ENCODE measurements at places on chromosomes 5 and 9. TPM values are rescaled to one million over a fixed set of nuclear protein-coding genes. Genes with fewer than 3 reads are reported as not detected.

ZBED3 gene
- 0.44 TPM for total RNA-seq

SGTB gene
- 20.7 TPM for total RNA-seq

POU5F2 gene
- total RNA-seq, result 1.4 TPM

ZNF300 gene
- total RNA-seq, result 9.0 TPM

HRCT1 gene
- 0.25 TPM for total RNA-seq

MEGF10 gene
- total RNA-seq, result 0.22 TPM

CANX gene
- 962 TPM for total RNA-seq

SPINK4 gene
- not detected for total RNA-seq

TDRD7 gene
- 10.4 TPM for total RNA-seq

PCDHGA5 gene
- total RNA-seq, result 0.87 TPM

DCTN3 gene
- total RNA-seq, result 136 TPM

RFX3 gene
- 3.9 TPM for total RNA-seq

FRRS1L gene
- 2.5 TPM for total RNA-seq

NRARP gene
- 0.12 TPM for total RNA-seq

PHF24 gene
- 0.11 TPM for total RNA-seq

NDUFA8 gene
- 44.6 TPM for total RNA-seq

PCDHGB7 gene
- total RNA-seq, result 7.4 TPM

FAM151B gene
- total RNA-seq, result 4.6 TPM

NSUN2 gene
- 55.5 TPM for total RNA-seq

PRRC2B gene
- total RNA-seq, result 42.4 TPM

SGCD gene
- total RNA-seq, result 3.7 TPM

CPEB4 gene
- 36.0 TPM for total RNA-seq

PCDHA9 gene
- 0.11 TPM for total RNA-seq

GRXCR2 gene
- total RNA-seq, result not detected

TAF11L14 gene
- total RNA-seq, result not detected

BARX1 gene
- not detected for total RNA-seq

KCNV2 gene
- total RNA-seq, result not detected

C5orf58 gene
- not detected for total RNA-seq

LHX3 gene
- not detected for total RNA-seq

PCA3 gene
- under 0.01 TPM for total RNA-seq

SYNPO gene
- 0.50 TPM for total RNA-seq

CAVIN4 gene
- 1.6 TPM for total RNA-seq

SHB gene
- total RNA-seq, result 12.9 TPM

PIP5KL1 gene
- 1.2 TPM for total RNA-seq

LRRTM2 gene
- total RNA-seq, result 0.12 TPM

SPATA9 gene
- 0.22 TPM for total RNA-seq

FBXL7 gene
- 4.2 TPM for total RNA-seq

ORM2 gene
- not detected for total RNA-seq

DOCK2 gene
- total RNA-seq, result 3.0 TPM

PCDHGA8 gene
- 1.1 TPM for total RNA-seq

RNF38 gene
- 6.6 TPM for total RNA-seq

CAPSL gene
- not detected for total RNA-seq
